ENCODE measurements at places on chromosomes 1 and 21. TPM values are rescaled to one million over a fixed set of nuclear protein-coding genes. Genes with fewer than 3 reads are reported as not detected.
A peak's percentile ranks its signal among the peaks of the same experiment; 100 is the strongest.

DNA sequence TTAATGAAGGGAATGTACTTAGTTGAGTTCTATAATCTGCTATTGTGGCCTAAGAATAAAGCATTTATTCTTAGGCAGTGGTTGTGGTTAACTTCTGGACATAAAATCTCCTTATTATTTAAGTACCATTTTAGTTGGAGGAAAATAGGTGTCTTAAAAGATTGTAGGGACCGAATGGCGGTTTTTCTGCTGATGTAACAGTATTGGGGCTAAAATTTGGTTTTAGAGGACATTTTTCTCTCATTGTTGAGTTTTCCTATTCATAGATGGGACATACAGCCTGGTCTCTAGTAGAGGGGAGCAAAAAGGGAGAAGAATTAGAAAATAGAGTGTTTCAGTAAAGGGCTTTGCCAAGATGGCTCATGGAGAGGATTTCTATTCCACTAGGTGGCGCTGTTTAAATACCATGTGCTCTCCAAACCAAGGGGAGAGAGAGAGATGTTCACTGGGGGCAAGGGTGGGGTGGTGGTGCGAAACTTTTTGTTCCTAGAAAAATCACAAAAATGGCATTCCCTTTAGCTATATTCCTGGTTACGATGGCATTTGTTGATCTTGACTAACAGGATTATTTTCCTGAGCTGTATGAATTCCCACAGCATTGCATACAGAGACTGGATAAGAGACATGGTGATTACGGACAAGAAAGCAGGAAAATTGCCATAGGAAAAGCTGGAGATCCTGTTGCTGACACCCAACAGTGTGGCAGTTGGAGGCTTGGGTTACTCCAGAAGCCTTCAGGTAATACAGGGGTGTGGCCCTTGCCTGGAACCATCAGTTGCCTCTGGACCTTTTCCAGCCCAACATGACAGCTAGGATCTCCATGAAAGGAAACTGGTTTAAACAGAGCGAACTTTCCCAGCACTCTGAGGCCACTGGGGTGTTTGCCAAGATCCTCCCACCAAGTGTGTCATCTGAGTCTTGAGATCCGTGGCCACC is 18.2 kb upstream of the FCGR2A start:
- DNase-seq: peak; percentile 23

DNA sequence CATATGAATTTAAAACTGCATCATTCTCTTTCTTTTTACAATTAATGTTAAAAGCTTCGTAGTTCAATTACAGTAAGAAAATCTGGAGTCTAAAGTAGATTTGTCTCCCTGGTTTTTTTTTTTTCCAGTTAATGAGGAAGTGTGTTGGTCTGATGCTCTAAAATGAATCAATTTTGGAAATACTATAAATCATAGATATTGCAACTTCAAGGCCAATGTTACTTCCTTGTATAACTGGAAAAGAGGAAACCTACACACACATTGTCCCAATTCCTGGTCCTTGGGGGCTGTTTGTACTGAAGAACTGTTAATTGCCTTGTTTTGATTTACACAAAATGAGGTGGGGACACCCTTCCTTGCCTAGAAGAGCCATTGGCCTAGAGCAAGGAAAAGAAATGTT is 107.2 kb downstream of the RGS2 start:
- no peak for DNase-seq

Gene TMEM79
- total RNA-seq: 4.6 TPM

Gene HAPLN2
- not detected for total RNA-seq

DNA sequence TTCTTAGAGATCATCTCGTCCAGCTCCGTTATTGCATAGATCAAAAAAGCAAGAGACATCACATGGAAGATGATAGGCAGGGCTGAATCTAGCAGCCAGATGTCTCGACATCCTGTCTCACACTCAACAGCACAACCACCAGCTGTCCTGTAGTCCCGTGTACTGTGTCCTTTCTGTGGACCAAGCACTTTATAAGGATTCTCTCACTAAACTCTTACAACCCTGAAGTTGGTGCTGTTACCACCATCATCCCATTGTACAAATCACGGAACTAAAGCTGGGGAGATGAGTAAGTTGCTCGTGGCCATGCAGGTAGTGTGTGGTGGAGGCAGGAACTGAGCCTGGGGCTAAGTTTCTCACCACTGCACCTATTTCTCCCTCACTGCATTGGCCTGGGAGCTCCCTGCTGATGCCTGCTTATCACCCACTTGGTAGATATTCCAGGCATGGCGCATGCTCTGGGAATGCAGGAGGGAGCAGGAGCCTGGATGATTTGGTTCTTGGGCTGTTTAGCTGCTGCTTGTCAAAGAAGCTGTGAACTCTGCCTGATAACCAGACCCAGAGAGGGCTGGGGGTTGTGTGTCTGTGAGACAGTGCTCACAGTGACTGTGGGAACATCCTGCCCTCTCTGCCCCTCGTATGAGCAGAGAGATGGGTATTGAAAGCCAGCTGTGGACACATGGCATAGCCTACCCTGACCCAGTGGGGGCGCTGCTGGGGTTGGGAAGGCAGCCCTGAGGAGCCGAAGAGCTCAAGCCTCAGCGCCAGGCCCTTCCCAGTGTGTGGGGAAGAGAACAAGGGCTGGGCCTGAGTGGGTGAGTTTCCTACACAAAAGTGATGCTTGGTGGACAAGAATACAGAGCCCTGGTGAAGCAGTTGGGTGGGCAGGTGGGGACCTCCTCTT is 13.6 kb downstream of the PPFIA4 start:
- peak; percentile 62 for DNase-seq

DNA sequence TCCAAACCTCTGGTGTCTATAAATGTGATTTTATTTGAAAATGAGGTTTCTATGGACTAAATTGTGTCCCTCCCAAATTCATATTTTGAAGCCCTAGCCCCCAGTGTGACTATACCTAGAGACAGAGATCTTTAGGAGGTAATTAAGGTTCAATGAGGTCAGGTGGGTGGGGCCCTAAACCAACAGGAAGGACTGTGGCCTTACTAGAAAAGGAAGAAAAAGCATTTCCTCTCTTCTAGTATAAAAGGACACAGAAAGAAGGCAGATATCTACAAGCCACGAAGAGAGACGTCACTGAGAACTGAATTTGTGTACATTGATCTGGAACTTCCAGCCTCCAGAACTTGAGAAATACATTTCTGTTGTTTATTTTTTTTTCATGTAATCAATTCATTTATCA is 123.1 kb upstream of the RUNX1 start:
- DNase-seq: no peak

GRCh38 chr1:41862384-41863221 is 56.1 kb downstream of the HIVEP3 start:
- DNase-seq: peak; percentile 93

Measured in foreskin keratinocyte (primary cell).